NCI-H2081 treated with DMSO at 0.1 percent for 48 hours (cell line): ENCODE measurements at places on chromosomes 5 and 9.

- DNase-seq: no peak
These were observed 63.3 kb downstream of the CARTPT start for GRCh38 chr5:71782393-71782770.

DNA sequence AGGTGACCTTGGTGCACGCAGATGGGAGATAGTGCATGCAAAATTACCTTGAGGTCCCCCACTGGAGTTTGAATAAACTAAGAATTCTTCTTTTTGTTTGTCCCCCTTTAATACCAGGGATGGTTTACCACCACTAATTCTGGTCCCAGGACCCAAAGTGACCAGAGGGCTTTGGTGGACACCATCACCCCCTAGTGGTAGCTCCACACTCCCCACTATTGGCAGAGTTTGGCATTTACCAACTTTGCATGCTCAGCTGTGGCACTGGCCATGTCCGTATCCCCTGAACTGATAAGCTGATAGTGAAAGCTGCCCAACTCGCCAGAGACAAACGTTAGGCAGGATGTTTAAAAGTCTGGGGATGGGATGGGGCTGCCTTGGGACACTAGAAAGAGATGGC lies 3.3 kb downstream of the ASTN2 start:
- no peak for DNase-seq

- no peak for DNase-seq
These were observed 362.7 kb downstream of the CSNK1G3 start for GRCh38 chr5:123874600-123875201.

DNA sequence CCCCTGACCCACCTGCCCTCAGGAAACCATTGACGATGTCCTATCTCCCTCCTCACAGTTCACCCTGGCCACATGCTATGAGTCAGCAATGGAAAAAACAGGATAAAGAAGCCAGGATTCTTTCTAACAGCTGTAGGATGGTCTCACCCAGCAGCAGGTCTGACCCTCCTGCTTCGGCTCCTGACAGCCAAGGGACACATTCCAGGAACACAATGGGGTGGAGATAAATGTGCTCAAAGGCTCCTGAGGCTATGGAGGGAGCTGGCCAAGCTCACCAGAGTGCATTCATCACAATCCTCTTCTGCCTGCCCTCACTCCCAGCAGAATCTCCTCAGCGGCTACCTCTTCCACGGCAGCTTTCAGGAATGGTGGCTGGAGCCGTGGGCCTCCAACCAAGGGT lies 170.3 kb downstream of the PJA2 start:
- DNase-seq: no peak

DNA sequence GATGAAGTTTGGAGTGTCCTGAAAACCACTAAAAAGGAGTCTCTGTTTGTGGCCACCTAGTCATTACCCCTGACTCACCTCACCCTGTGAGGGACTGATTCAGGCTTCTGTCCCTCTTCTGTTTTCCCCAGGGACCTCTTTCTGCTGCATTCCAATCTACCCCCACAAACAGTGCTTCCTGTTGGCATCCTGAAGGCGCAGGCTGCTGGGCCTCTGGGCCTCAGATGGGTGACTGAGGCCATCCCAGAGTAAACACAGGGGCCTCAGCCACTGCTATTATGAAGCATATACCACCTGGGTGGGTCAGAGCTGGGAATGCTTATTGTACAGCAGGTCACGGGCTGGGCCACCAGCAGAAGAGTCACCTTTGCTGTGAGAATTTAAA lies 20.0 kb downstream of the MORN5 start:
- DNase-seq: no peak

DNA sequence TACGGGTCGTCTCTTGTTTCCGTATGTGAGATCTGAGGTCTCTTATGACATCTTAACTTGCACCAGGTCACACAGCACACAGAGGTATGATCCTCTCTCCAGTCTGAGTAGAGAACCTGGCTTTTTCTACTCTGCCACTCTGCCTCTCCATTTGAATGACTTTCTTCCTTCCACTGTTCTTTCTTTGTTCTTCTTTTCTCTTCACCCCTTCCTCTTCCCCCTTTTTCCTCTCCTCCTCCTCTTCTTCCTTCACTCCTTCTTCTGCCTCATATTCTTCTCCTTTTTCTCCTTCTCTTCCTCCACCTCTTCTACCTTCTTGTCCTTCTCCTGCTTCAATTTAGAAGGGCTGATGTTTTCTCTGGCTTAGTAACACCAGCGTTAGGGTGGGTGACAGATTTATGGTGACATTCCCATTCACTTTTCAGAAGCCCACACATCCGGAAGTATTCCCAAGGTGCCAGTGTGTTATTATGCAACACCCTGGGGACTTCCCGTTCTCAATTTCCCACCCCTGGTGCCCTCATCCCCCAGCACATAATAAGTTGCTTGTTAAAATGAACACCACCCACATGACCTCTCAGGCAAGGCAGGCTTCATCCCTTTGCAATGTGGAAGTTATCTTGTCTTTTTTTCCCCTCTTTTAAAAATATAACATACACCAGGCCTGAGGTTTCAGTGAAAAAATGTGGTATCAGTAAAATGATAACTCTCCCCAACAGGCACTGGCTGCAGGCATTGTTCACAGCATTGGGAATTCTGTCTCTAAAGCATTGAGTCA lies 122.0 kb downstream of the PAPPA start:
- DNase-seq: no peak

DNA sequence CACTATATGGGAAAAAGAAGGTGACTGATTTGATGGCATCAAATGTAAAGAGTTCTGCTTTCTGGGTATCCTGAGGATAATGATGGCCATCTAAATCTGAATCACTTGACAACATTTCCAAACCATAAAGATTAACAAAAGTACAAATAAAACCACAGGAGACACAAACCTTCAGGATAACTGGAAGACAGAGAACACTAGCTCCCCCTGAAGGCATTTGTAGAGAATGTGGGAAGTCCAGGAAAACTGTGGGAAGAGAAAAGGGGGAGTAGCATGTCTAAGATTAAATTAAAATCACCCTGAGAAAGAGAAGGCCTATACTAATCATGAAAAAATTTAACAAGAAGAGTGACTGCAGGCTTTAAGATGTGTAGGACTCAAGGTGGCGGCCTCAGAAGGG lies 116.2 kb downstream of the PRELID2 start:
- no peak for DNase-seq

DNA sequence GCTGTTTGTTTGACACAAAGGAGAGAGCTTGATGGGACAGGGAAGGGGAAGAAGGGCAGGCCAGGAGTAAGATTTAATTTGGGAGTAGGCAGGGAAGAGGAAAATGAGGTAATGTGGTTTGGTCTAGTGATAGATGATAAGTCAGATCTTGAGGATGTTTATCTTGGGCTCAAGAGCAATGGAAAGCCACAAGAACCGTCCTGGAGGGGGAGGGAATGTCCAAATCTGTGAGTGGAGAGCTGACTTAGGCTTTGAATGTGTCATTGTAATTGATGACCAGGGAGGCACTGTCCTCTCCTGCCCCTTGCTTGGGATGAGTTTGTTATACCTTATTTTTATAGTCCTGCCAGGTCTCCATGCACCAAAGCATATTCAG lies 37.5 kb downstream of the MAMDC2 start:
- no peak for DNase-seq

DNA sequence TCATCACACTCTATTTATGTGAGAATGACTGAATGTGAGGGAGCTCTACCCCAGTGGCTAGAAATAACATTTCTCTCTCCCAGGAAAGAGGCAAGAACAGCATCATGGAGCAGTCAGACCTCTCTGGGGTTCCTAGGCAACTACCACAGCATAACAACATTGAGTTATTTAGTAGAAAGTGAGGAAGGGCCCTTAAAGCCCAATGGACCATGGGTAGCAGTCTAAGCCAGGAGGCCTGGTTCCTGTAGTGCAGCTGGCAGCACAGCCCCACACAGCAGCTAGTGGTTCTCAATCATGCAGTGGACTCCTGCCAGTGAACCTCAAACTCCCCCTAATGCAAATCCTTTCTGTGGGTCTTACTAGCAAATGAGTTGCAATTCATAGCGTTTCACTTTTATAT lies 55.3 kb downstream of the SPEF2 start:
- no peak for DNase-seq

- no peak for DNase-seq
These were observed 121.2 kb downstream of the CHSY3 start for GRCh38 chr5:130025511-130025910.
